ENCODE measurements at places on chromosomes 16 and 17. TPM values are rescaled to one million over a fixed set of nuclear protein-coding genes. Genes with fewer than 3 reads are reported as not detected.

DNA sequence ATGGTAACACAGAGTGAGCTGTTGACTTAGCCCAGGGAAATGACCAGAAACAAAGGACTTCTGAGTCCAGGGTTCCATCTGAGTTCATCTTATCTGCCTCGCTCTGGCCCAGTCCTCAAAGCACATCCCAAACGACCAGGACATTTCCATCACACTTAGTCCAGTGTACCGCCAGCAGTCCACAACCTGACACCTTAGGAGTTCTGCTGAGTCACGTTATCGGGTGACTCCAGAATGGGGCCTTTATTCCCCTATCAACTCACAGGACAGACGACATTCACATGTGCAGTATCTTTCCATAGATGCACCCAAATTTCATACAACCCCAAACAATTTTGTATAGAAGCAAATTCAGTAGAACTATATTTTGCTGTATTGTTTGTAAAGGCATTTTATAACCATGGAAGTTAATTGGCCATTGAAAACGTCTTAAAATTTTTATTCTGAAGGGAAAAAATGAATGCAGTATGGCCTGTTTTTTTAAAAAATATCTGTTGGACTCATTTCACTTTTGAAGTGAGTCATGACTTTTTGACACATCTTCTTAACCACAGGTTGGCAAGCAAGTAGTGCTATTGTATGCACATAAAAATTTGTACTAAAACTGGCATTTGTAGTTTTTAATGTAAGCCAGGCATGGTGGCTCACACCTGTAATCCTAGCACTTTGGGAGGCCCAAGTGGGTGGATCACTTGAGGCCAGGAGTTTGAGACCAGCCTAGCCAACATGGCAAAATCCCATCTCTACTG lies 46.3 kb downstream of the ZNF18 start:
- DNase-seq, result no peak

DNA sequence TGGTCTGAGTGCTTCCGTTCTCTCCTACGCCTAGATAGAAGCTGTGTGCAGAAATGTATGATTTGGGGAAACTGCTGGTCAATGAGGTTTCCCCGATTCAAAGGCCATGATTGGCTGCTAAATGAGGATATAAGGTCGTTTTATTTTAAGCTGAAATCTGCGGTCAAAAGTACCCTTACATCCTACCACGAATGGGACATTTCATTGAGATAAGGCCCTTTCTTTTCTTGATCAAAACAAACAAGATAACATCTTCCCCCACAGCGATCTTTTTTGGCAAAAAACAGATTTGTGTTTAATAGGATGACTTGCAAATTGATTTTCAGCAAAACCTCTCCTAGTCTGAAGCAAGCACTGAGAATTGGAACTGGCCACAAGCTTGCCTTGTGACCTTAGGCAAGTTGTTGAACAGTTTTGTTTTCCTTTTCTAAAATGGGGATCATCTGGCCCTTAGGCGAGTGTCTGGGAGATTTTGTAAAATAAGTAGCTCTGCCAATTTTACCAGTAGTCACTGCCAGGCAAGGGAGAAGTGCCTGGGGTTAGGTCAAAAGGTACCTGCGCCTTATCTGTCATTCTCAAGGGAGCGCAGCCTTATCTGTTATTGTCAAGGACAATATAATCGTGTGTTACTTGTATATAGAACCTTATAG lies 635 bp downstream of the SCPEP1 start:
- DNase-seq, result no peak

DNA sequence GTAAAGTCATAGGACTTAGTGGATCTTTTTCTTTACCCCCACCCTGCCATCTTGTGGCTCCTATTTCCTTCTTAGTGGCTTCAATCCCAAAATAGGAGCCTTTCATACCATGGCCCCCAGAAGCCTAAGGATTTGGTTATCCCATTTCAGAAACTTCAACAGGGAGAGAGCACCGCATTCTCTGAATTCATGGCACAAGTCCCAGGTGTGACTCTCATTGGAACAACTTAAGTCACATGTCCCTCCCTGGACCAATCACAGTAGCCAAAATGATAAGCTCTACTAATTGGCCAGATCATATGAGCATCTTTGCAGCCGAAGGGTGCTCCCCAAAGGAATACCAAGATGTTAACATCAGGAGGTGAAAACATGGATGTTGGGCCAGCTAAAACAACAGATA lies 43.2 kb downstream of the AXIN2 start:
- DNase-seq, result no peak

GRCh38 chr17:33871720-33872540 lies 383.2 kb upstream of the CCL2 start:
- DNase-seq, result no peak

DNA sequence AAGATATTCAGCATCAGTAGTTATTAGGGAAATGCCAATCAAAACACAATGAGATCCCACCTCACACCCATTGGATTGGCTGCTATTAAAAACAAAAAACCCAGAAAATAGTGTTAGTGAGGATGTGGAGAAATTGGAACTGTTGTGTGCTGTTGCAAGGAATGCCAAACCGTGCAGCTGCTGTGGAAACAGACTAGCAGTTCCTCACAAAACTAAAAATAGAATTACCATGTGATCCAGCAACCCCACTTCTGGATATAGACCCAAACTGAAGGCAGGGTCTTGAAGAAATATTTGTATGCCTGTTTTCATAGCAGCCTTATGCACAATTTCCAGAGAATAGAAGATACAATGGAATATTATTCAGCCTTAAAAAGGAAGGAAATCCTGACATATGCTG lies 46.0 kb downstream of the FOXK2 start:
- DNase-seq, result no peak

- DNase-seq, result no peak
These were observed 26.1 kb downstream of the GAS7 start for GRCh38 chr17:10172241-10172741.

GRCh38 chr17:63458478-63458877 lies 12.4 kb upstream of the CYB561 start:
- no peak for DNase-seq

DNA sequence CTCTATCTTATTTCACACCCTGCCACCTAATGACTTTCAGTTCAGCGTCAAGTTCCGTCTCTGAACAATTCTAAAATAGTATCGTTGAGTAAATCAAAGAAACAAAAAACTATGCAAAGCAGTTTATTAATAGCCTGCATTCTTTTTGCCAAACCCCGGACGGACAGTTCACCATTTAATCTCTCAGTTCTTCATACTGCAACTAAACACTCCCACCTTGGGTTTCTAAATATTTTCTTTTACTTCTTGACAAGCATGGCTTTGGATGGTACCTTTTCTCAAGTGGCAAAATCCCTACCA lies 1.2 kb downstream of the MYH11 start:
- DNase-seq, result no peak

GRCh38 chr17:48549281-48549630 lies 4.3 kb upstream of the HOXB2 start:
- no peak for DNase-seq

GRCh38 chr16:56625943-56626654 lies 518 bp downstream of the MT1E start:
- peak; percentile 70 for DNase-seq

GRCh38 chr16:1537138-1537577 lies 3.7 kb downstream of the TMEM204 start:
- no peak for DNase-seq

- DNase-seq, result no peak
These were observed 13.9 kb downstream of the OTOP3 start for GRCh38 chr17:74949455-74950115.

DNA sequence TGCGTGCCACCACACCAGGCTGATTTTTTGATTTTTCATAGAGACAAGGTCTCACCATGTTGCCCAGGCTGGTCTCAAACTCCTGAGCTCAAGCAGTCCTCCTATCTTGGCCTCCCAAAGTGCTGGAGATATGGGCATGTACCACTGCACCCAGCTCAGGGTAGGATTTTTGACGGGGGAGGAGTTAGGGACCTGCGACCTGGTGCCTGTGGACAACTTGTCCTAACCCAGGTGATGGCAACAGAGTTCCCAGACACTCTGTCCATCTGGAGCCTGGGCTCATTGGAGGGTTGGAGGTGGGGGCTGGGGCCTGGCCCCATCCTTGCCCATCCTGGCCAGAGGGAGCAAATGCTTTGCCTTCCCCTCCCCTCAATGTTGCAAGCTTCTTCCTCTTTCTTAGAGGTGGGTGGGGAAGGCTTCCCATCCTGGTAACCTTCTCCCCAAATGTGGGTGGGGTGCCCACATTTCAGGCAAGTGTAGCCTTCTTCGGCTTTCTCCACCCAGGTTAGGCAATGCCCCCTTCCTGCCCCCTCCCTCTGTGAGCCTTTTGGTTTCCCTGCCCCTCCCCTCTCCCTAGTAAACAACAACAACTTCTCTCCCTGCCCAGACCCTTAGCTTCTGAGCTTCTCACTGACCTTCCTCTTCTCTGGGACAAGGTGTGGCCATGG lies 24.9 kb downstream of the RARA start:
- DNase-seq, result no peak

DNA sequence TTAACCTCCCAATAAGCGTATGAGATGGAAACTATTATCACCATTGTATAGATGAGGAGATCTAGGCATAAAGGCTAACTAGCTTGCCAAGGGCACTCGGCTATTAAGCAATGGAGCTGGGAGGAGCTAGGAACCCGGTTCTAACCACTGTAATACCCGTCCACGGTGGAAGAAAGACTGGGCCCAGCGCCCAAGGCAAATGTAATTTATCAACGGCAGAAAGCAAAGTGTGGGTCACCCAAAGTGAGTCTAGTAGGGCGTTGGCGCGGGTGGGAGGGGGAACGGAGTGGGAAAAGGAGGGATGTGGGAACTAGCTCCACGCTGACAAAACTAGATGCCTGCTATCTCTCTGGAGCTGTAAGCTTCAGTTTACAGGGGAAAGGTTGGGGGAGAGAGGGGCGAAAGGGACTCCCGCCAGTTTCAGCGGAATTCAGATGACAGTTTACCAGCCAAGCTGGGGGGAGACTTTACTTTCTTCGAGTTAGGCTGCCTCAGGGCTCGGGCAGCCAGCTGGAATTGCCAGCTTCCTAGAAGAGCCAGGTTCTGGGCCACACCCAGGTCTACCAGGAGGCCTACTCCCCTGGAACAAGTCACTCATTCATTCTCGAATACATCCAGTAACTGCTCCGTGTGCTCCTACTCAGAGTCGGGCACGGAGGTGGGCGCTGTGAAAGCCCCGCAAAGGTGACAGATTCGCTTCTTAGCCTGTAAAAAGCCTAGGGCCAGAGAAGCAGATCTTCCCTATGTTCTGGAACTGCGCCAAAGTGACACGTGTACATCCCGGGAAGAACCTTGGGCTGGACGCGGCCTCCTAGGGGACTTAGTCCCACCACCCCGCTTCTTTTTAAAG lies 837 bp downstream of the LRRC59 start:
- peak; percentile 18 for DNase-seq

DNA sequence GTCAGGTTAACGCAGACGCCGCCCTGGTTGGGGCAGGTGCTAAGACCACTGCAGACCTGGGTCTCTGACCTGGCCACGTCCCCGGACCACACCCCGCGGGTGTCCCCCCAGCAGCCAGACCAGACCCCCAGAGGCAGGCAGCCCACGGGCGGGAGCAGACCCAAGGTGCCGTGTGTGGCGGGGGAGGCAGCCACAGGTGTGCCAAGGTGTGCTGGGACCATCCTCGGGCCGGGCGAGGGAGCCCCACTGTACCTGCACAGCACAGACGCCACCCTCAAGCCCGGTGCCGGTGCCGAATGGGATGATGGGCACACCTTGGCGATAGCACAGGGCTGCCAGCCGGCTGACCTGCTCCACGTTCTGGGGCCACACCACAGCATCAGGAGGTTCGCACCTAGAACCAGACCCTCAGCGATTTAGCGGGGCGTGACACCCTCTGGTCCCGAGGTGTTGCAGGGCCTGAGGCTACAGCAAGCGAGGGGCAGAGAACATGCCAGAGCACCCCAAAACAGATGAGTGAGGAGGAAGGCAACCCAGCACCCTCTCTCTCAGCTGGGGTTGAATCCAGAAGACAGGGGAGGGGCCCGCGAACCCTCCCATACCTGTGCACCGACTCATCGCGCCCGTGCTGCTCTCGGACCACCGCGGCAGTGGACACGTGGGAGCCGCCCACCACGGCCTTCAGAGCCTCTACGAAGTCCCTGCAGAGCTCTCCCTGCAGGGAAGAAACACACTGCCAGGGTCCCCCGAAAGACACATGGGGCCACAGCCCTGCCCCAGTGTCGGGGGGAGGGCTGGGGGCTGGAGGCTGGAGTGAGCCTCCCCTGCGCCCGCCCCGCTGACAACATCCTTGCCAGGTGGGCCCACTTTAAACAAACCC lies 1.4 kb downstream of the LDHD start:
- no peak for DNase-seq

GRCh38 chr16:76386784-76387183 lies 109.6 kb downstream of the CNTNAP4 start:
- no peak for DNase-seq

- no peak for DNase-seq
These were observed 167.6 kb downstream of the MRTFB start for GRCh38 chr16:14238756-14239155.

DNA sequence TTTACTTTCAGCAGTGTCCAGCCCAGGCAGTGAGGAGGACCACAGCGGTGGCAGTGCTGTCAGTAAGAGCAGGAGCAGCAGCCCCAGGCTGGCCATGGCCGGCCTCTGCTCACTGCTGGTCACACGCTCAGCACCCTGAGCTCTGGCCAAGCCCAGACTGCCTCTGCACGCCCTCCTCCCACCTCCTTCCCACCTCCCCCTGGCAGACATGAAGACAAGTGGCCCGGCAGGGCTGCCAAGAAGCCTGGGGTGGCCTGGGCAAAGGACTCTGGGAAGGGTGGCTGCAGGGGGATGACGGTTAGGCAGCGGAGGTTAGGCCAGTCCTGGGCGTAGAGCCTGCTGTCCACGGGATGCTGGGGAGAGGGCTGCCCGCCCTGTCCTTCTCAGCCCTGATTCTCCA lies at the start of gene C16orf89:
Gene C16orf89, minus strand, starts transcription at position 144 of the 400 bp plus-strand sequence. Its CDS starts 48 bp downstream, at position 96.
- no peak for DNase-seq

GRCh38 chr17:915538-916201 lies 63.9 kb downstream of the NXN start:
- DNase-seq, result no peak

GRCh38 chr16:85746460-85747215 lies 4.3 kb downstream of the C16orf74 start:
- no peak for DNase-seq

GRCh38 chr17:39239640-39240314 lies 14.0 kb upstream of the STAC2 start:
- no peak for DNase-seq

DNA sequence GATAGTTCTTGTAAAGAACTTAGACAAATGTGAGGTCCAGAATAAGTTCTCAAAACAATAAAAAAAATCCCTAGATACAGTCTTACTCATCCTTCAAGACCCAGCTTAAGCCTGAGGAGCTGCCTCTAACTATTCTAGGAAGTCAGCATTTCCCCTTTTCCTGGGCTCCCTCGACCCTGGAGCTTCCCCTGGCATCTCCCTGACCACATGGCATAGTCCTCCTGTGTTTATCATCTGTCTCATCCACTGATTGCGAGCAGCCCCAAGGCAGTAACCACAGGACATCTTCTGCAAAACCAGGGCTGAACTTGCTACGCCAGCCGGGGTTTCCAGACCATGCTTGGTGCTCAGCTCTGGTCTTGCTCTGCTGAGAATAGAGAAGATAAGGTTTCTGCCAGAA lies 36.7 kb upstream of the NLRP1 start:
- DNase-seq, result no peak

GRCh38 chr16:19808061-19808641 lies 76.5 kb downstream of the GPRC5B start:
- no peak for DNase-seq

GRCh38 chr16:9372934-9373890 lies 281.8 kb downstream of the HAPSTR1 start:
- DNase-seq, result no peak

Gene WNT9B
- 2.2 TPM for total RNA-seq

Gene RBBP6
- total RNA-seq, result 42.2 TPM

Gene TBC1D3E
- total RNA-seq, result not detected

Gene MPV17L
- 5.0 TPM for total RNA-seq

Gene CLEC18B
- not detected for total RNA-seq

Gene ABCC12
- total RNA-seq, result not detected

Gene DPEP3
- total RNA-seq, result not detected

Gene RHBDL3
- total RNA-seq, result 0.63 TPM
